ENCODE measurements at places on chromosomes 3 and 15.

- no peak for DNase-seq
Observed at GRCh38 chr3:129783470-129783869, 110.0 kb downstream of the TMCC1 start.

DNA sequence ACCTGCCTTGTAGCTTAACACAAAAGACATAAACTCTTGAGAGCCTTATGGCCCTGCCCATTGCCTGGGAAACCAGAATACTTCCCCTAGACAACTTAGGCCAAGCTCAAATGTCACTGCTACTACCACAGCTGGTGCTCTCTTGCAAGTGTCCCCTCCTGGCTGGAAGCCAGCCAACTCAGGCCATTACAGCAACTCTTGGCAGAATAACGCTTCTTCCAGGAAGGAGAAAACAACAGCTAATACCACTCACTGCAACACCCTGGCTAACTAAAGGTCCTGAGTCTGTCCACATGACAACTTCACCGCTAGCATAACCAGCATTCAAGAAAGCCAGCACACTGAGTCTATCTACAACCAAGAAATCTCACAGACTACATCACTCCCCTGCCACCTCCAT, 5.1 kb upstream of the B4GALT4 start:
- DNase-seq = no peak

DNA sequence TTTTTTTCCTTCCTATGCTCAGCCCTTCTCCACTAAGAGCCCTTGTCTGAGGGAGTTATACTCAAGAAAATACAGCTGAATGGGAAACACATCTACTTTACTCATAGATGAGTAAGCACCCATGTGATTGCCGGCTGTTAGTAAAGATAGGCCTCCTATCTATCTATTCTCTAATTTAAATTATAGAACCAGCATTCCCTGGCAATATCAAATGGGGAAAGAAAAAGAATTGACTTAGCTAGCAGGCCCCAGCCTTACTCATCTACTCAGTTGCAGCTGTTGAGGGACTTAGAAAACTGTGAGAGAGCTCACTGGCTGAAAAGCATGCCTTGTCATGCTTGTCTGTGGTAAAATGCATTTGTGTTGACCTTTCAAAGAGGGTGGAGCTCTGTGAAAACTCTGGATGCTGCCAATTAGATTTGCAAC, 116.9 kb upstream of the LRRFIP2 start:
- DNase-seq = no peak

DNA sequence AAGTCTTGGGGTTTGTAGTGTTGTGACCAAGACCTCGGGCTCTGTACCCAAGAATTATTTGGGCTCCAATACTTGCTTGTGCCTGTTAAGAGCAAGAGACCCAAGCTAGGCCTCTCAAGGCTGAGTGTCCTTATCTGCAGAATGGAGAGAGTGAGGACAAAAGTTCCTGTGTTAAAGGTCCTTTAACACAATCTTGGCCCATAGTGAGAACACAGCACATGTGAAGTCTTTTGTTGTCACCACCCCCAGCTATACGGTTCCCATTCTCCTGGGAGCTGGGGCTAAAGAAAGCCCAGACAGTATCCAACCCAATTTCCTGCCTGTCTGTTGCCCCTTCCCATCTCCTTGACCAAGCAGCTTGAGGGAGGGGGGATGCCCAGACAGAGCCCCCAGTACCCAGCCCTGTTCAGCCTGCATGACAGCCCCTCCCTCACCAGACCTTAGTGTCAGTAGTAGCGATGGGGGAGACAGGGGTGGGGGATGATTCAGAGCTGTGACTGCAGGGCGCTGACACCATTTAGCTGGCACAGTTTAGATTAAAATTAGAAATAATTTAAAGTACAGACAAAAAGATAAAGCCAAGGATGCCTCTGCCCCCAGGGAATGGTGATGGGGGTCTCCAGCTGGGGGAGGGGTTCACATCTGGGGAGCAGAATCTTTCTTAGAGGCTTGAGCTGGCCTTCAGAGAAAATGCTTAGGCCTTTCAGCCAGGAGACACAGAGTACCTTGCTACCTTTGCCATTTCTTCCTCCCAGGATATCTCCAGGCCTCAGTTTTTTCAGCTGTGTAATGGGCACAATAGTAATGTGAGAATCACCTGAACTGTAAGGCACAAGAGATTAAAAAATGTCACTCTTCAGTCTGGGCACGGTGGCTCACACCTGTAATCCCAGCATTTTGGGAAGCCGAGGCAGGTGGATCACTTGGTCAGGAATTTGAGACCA, 2.7 kb downstream of the PRKCD start:
- DNase-seq = no peak

DNA sequence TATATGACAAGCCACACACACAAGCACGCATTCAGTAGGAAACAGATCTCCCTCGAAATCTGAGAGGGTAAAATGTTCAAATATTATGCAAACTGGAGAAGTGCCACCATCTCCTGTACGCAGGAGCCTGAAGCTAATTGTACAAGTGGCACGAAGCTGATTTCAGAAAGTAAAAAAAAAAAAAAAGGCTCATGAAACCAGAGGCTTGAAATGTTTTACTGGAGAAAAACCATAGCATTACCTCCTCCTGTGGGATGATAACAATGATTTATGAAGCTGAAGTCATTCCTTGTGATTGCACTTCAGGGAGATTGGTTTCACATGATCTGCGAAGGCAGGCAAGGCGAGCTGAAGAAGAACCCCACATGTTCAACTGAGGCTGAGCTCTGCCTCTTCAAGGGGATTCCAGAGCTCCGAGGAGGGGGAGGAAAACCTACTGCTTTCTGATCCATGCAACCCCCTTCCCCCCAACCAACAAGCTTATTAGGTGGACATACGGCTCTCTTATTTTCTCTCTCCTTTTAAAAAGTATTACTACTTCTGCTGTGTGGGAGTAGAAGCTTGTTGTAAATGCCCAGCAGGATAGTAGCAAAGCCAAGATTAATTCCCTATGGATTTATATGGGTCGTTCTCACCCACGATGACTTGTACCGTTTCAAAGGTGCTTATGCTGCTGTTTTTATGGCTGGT, 101.1 kb downstream of the GREM1 start:
- DNase-seq = peak; percentile 25

DNA sequence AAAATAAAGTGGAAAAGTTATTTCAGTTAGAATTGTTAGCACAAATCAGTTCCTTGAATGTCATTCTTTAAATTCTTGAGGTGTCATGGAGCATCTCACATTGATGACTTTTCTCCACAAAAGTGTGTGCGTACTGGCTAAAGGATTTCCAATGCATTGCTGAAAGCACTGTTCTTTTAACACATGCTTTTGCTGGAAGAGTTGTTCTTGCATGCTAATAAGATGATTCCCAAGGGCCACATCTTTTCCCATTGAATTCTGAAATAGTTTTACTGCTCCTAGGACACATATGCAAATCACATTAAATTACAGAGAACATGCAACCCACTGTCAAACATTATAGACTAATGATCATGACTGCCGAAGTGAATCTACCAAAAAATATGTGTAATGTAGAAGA, 516.3 kb upstream of the CADM2 start:
- DNase-seq = no peak

GRCh38 chr3:3665961-3666640, 133.1 kb upstream of the LRRN1 start:
- DNase-seq = no peak

GRCh38 chr3:188590557-188590956, 436.6 kb downstream of the LPP start:
- DNase-seq = no peak

DNA sequence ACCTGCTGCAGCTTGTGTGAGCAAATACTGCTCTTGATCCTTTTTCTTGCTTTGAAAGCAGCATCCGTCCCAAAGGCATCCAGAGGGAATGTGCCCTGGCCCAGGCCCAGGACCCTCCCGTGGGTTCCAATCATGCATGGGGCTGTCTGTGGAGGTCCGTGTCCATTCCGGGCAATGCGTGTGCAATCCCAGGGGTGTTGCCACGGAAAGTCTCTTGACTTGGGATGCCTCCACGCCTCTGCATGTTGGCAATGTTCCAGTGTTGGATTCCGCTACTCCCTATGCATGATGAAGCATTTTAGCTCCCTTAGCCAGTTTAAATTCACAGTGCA, 105.7 kb downstream of the SNRPN start:
- DNase-seq = no peak

- DNase-seq = no peak
Observed at GRCh38 chr15:97804950-97805349, 155.6 kb upstream of the ARRDC4 start.

Measured in iPS-NIHi11 (cell line).